Panc1 (cell line): ENCODE measurements at places on chromosomes 16 and 17.
A peak's percentile ranks its signal among the peaks of the same experiment; 100 is the strongest.

DNA sequence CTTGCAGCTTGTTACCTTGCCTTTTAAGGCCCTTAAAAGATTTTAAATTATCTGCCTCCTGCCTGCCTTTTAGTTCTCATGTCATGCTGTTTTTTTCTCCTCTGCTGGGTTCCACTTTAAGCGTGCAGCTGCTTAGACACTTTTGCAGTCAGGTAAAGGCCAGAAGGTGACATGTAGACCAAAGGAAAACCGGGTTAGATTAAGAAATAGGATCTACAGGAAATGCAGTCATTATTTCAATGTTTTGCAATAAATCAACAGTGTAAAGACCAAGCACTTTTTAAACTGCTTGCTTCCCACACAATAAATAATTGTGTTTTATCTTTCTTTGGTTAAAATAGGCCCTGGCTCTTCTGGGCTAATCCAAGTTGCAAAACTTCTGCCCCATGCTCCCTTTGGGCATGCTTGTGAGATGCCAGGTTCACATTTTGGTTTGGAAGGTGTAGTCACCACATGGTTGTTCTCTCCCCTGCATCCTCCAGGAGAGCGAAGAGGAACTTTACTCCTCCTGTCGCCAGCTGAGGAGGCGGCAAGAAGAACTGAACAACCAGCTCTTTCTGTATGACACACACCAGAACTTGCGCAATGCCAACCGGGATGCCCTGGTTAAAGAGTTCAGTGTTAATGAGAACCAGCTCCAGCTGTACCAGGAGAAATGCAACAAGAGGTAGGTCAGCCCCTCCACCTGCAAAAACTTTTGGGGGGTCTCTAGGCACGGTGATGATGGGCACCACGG, 54.9 kb downstream of the SDR42E1 start:
- no peaks in the 10 kb centered on the region for H3K27me3 ChIP-seq
- DNase-seq: no peak
- no peaks in the 10 kb centered on the region for H3K4me1 ChIP-seq
- H3K27ac ChIP-seq: no peak overlapping the region
- H3K36me3 ChIP-seq: no peaks in the 10 kb centered on the region

GRCh38 chr17:44832805-44833204, 2.7 kb upstream of the GJC1 start:
- no peak overlapping the region for H3K4me3 ChIP-seq

DNA sequence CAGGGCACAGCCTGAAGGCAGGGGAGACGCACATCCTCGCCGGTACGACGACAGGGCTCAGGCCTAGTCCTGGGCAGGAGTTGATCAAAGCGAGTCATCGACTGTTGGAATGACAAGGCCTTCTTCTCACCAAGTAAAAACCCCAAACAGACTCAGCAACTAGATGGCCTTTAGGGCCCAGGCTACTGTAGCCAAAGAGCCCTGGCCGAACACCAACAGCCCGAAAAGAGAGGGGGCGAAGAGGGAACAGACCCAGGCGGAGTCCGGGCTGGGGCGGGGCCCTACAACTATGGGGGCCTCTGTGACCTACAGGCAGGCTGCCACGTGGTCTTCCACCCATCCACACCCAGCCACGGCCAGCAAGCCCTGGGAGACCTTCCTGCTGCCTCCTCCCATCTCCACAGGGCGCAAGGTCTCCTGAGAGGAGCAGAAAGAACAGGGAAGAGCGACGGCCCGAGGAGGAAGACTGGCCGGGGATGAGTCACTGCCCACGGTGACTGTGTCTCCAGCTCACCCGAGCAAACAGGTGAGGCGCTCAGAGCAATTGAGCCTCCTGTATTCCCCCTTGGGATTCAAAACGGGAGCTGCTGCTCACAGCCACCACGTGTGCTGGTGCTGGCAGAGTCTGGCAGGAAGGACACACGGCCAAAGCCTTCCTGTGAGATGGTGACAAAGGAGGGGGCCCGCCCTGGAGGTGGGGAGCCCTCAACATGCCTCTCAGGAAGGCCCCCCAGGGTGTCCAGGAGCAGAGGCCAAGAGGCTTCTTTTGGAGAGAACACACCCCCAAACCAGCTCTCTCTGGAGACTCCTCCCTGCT, 17.7 kb downstream of the SLC16A3 start:
- H3K4me1 ChIP-seq: peaks cover 57% of the 10 kb centered on the region
- no peaks in the 10 kb centered on the region for H3K27me3 ChIP-seq
- H3K27ac ChIP-seq: peak overlapping the region; percentile 86
- no peak overlapping the region for H3K4me3 ChIP-seq

- no peaks in the 10 kb centered on the region for H3K36me3 ChIP-seq
- no peak for DNase-seq
- H3K4me3 ChIP-seq: no peak overlapping the region
- no peak overlapping the region for H3K27ac ChIP-seq
- no peaks in the 10 kb centered on the region for H3K4me1 ChIP-seq
- H3K27me3 ChIP-seq: no peaks in the 10 kb centered on the region
Measured at GRCh38 chr16:12132290-12132689, 155.8 kb downstream of the SNX29 start.

DNA sequence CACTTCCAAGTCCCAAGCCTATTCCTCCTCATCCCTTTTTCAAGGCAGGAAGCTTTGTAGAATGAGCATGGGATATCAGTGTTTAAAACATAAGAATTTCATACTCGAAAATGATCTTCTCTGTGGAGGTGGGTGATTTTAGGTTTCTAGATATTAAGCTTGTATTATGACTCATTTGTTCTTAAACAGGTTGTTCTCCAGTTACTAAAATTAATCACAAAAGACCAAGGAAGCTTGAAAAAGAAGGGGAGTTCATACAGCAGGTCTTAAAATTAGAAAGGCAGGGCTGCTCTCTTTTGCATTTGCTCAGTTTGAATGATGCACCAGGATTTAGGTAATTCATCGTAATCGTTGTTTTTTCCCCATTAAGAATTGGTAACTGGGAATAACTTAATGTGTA, 208.7 kb downstream of the PRKCA start:
- H3K36me3 ChIP-seq: no peaks in the 10 kb centered on the region
- DNase-seq: no peak
- no peak overlapping the region for H3K4me3 ChIP-seq
- peaks cover 38% of the 10 kb centered on the region for H3K4me1 ChIP-seq
- no peak overlapping the region for H3K27ac ChIP-seq

GRCh38 chr17:12229335-12229734, 208.7 kb downstream of the MAP2K4 start:
- H3K27me3 ChIP-seq: no peaks in the 10 kb centered on the region
- no peak overlapping the region for H3K4me3 ChIP-seq
- no peaks in the 10 kb centered on the region for H3K36me3 ChIP-seq
- no peak for DNase-seq

GRCh38 chr17:80349751-80350150, 65.2 kb upstream of the ENDOV start:
- no peak overlapping the region for H3K27ac ChIP-seq
- no peaks in the 10 kb centered on the region for H3K4me1 ChIP-seq

- no peaks in the 10 kb centered on the region for H3K27me3 ChIP-seq
- no peaks in the 10 kb centered on the region for H3K36me3 ChIP-seq
- no peaks in the 10 kb centered on the region for H3K4me1 ChIP-seq
- H3K4me3 ChIP-seq: no peak overlapping the region
- DNase-seq: peak; percentile 32
Measured at GRCh38 chr16:85767531-85767930, 16.6 kb upstream of the C16orf74 start.

GRCh38 chr17:12358477-12358876, 307.2 kb upstream of the MYOCD start:
- no peaks in the 10 kb centered on the region for H3K36me3 ChIP-seq
- H3K27me3 ChIP-seq: no peaks in the 10 kb centered on the region
- DNase-seq: no peak

GRCh38 chr17:35051183-35051578, 12.3 kb downstream of the RFFL start:
- DNase-seq: no peak
- H3K4me3 ChIP-seq: no peak overlapping the region
- no peaks in the 10 kb centered on the region for H3K36me3 ChIP-seq
- H3K27me3 ChIP-seq: no peaks in the 10 kb centered on the region
- peaks cover 12% of the 10 kb centered on the region for H3K4me1 ChIP-seq
- no peak overlapping the region for H3K27ac ChIP-seq

DNA sequence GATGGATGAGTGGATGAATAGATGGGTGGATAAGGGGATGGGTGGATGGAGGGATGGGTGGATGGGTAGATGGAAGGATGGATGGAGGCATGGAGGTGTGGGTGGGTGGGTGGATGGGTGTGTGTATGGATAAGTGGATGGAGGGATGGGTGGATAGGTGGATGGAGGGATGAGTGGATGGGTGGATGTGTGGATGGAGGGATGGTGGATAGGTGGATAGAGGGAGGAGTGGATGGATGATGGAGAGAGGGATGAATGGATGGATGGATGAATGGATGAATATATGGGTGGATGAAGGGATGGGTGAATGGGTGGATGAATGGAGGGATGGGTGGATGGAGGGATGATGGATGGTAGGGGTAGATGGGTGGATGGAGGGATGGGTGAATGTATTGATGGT, 27.5 kb upstream of the NPTX1 start:
- DNase-seq: no peak
- H3K4me3 ChIP-seq: no peak overlapping the region
- no peak overlapping the region for H3K27ac ChIP-seq
- peaks cover 6% of the 10 kb centered on the region; the same call in 1 of the 2 replicates for H3K27me3 ChIP-seq
- no peaks in the 10 kb centered on the region for H3K36me3 ChIP-seq
- no peaks in the 10 kb centered on the region for H3K4me1 ChIP-seq

DNA sequence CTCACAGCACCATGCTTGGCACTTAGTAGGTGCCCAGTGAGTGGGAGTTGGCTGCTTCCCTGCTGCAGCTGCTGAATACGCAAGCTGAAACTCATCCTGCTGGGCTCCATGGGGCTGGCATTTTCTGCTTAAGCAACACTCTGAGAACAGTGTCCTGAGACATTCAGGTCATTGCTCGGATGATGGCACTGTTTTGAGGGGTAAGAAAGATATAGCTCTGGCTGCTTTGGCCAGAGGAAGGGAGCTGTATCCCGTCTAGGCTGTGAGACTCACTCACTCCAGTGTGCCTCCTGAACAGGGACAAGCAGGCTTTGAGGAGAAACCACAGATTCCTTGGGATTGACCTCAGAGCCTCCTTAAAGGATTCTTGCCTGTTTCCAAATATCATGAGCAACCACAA, 120.5 kb downstream of the CLEC16A start:
- H3K36me3 ChIP-seq: no peaks in the 10 kb centered on the region; the same call in 1 of the 2 replicates
- DNase-seq: no peak
- no peaks in the 10 kb centered on the region for H3K27me3 ChIP-seq
- no peaks in the 10 kb centered on the region for H3K4me1 ChIP-seq
- no peak overlapping the region for H3K4me3 ChIP-seq

DNA sequence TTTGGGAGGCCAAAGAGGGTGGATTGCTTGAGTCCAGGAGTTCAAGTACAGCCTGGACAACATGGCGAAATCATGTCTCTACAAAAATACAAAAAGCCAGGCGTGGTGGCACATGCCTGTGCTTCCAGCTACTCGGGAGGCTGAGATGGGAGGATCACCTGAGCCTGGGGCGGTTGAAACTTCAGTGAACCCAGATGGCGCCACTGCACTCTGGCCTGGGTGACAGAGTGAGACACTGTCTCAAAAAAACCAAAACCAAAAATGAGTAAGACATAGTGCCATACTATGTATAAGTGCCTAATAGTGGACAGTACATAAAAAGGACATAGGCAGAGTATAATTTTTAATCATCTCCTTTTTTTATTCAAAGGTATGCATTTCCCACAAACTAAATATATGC, 4.0 kb downstream of the CTC1 start:
- no peaks in the 10 kb centered on the region for H3K4me1 ChIP-seq
- H3K4me3 ChIP-seq: no peak overlapping the region
- H3K27me3 ChIP-seq: no peaks in the 10 kb centered on the region
- no peak for DNase-seq
- H3K36me3 ChIP-seq: peaks cover 2% of the 10 kb centered on the region; the same call in 1 of the 2 replicates

DNA sequence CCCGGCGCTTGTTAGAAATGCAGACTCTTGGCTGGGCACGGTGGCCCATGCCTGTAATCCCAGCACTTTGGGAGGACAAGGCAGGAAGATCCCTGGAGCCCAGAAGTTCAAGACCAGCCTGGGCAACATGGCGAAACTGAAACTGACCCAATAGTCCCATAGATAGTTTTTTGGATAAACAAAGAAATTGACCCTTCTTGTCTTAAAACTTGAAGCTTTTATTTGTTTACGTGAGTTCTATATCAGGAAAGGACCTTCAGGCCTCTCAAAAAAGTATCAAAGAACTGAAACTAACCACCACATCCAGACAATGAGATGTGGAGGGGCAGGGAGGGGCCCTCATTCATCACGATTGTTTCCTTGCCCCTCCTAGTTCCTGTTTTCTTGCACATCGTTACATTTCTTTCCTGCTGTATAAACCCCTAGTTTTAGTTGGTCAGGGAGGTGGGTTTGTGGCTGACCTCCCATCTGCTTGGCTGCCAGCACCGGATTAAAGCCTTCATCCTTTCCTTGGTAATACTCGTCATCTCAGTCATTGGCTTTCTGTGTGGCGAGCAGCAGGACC, 29.9 kb upstream of the PRM1 start:
- no peaks in the 10 kb centered on the region for H3K27me3 ChIP-seq
- H3K36me3 ChIP-seq: no peaks in the 10 kb centered on the region

- no peak for DNase-seq
- no peaks in the 10 kb centered on the region for H3K36me3 ChIP-seq
- H3K4me3 ChIP-seq: no peak overlapping the region
- peaks cover 26% of the 10 kb centered on the region for H3K4me1 ChIP-seq
- no peak overlapping the region for H3K27ac ChIP-seq
- no peaks in the 10 kb centered on the region for H3K27me3 ChIP-seq
Measured at GRCh38 chr17:867896-868489, 85.8 kb downstream of the MRM3 start.

GRCh38 chr16:15041271-15042004, 14.4 kb downstream of the NTAN1 start:
- no peaks in the 10 kb centered on the region for H3K4me1 ChIP-seq
- H3K27me3 ChIP-seq: no peaks in the 10 kb centered on the region
- no peak overlapping the region for H3K27ac ChIP-seq
- peaks cover 21% of the 10 kb centered on the region for H3K36me3 ChIP-seq
- no peak for DNase-seq

GRCh38 chr17:602436-602835, 112.2 kb downstream of the VPS53 start:
- no peak for DNase-seq
- H3K4me1 ChIP-seq: no peaks in the 10 kb centered on the region
- H3K27me3 ChIP-seq: no peaks in the 10 kb centered on the region

DNA sequence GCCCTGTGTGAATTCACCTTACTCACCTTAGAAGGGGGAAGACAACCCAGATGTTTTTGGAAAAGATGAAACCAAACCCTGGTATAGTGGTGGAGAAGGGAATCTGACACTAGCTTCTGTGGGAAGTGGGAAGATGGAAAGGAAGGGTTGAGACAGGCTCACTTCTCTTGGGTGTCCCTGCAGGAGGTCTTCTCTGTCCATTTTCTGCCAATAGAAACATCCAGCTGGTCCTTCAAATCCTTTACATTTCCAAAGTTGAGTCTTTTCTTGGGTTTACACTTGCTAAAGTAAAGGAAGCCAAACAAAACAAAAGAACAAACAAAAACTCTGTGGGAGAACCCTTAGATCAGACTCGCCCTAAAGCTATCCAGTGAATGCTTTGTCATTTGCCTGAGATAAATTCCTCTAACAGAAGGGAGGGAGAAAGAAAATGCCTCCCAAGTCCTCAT, 10.2 kb downstream of the HOXB1 start:
- H3K4me1 ChIP-seq: peaks cover 17% of the 10 kb centered on the region
- no peak for DNase-seq
- no peak overlapping the region for H3K27ac ChIP-seq
- H3K27me3 ChIP-seq: no peaks in the 10 kb centered on the region

GRCh38 chr16:30351586-30352419, 3.3 kb downstream of the CD2BP2 start:
- H3K27me3 ChIP-seq: no peaks in the 10 kb centered on the region
- H3K4me3 ChIP-seq: no peak overlapping the region
- DNase-seq: no peak

- no peaks in the 10 kb centered on the region; the same call in 1 of the 2 replicates for H3K4me1 ChIP-seq
- no peaks in the 10 kb centered on the region for H3K36me3 ChIP-seq
- DNase-seq: no peak
- no peak overlapping the region for H3K27ac ChIP-seq
- no peak overlapping the region for H3K4me3 ChIP-seq
Measured at GRCh38 chr17:21170809-21171208, 43.2 kb downstream of the TMEM11 start.
